ENCODE measurements at places on chromosomes 1 and 21.

DNA sequence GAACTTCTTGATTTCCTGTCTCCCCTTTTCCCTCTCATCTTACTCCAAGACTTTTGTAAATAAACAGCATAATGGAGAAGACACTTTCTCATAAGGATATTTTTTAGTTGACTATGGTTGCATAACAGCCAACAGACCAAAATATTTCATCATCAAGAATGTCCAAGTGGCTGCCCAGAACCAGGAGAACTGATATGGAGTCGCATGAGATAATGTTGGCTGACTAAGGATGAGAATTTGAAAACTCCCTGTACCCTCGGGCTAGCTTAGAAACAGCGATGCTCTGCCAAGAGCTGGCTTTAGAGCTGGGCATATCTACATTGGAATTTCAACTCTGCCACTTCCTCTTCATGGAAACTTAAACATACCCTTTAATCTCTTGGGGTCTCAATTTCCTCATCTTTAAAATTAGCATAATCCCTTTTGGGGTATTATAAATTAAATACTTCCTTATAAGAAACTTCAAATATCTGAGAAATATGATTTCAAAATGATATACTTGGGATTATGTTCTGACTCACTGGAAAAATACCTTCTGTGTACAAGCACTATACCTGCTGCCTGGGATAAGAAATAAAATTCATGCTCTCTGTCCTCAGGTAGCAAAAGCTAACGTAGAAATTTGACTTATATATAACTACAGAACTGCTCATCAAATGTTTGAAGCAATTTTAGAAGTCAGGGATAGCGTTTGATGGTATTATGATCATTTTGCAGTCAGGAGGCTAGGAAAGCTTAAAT, 777.3 kb downstream of the LTN1 start:
- no peak for DNase-seq

GRCh38 chr1:146036241-146036964, 14.9 kb upstream of the HJV start:
- no peak for DNase-seq

- DNase-seq, result no peak
Observed at GRCh38 chr1:242225767-242226573, 227.1 kb upstream of the MAP1LC3C start.

DNA sequence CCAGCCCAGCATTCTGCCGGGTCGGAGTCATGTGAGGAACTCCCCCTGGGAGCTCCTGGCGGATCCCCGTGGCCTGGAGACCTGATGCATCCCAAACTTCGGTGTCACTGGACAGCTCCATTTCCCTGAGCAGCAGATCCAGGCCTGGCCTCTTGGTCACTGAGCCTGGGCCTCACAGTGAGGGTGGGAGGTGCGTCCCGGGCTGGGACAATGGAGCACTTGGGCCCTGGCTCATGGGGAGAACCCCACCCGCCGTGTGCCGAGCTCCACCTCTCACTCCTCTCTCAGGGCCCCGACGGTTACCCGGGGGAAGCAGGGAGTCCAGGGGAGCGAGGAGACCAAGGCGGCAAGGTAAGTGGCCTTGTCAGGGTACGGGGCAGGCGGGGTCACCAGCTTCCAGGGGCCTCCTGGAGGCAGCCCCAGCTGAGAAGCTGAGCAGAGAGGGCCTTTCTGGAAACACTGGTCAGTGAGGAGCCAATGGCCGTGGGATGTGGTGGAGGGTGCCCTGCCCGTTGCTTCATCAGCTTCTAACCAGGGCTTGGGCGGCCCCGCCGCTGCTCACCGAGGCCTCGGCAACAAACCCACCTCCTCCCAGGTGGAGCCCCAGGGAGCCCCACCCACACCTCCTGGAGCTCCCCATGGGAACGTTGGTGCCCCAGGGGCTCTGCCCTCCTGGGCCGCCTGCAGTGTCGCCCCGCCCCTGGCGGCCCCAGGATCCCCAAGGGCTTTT, 19.8 kb downstream of the COL6A2 start:
- no peak for DNase-seq

GRCh38 chr21:43188592-43189210, 19.9 kb downstream of the CRYAA start:
- DNase-seq, result no peak

GRCh38 chr1:198641501-198641900, 2.7 kb downstream of the PTPRC start:
- no peak for DNase-seq

GRCh38 chr1:30329263-30329753, 394.1 kb downstream of the MATN1 start:
- no peak for DNase-seq

All from NCI-H2081 treated with DMSO at 0.1 percent for 48 hours (cell line).